ENCODE measurements at places on chromosomes 12 and 14.
A peak's percentile ranks its signal among the peaks of the same experiment; 100 is the strongest.

GRCh38 chr12:30440826-30441602 is 254.7 kb downstream of the IPO8 start:
- DNase-seq, result peak; percentile 43

DNA sequence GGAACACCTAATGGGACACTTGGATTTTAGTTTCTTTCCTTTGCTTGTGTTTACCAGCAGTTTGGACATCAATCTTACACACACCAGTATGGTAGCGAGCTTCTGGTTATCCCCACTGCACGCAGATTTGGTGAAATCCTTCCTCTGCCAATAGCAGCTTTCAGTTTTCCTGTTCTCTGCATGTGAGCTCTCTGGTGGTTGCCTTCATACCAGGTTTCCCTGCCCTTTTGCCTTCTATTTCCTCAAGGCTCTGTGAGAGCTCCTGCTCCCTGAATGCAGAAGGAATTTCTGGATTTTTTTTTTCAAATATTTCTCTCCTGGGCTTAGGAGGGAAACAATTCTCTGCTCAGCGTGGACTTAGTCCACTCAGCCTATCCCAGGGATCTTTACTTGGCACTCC is 93.0 kb upstream of the CCDC91 start:
- DNase-seq, result no peak

- no peak for DNase-seq
These were observed 84.0 kb downstream of the PRKAB1 start for GRCh38 chr12:119751961-119752360.

DNA sequence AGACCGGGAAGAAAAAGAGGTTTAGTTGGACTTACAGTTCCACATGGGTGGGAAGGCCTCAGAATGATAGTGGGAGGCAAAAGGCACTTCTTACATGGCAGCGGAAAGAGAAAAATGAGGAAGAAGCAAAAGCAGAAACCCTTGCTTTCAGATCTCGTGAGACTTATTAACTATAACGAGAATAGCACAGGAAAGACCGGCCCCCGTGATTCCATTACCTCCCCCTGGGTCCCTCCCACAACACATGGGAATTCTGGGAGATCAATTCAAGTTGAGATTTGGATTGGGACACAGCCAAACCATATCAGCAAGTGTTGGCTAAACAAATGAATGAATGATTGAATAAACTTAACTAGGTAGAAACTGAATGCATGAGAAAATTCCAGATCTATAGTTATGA is 85.3 kb upstream of the PARP11 start:
- DNase-seq, result no peak

DNA sequence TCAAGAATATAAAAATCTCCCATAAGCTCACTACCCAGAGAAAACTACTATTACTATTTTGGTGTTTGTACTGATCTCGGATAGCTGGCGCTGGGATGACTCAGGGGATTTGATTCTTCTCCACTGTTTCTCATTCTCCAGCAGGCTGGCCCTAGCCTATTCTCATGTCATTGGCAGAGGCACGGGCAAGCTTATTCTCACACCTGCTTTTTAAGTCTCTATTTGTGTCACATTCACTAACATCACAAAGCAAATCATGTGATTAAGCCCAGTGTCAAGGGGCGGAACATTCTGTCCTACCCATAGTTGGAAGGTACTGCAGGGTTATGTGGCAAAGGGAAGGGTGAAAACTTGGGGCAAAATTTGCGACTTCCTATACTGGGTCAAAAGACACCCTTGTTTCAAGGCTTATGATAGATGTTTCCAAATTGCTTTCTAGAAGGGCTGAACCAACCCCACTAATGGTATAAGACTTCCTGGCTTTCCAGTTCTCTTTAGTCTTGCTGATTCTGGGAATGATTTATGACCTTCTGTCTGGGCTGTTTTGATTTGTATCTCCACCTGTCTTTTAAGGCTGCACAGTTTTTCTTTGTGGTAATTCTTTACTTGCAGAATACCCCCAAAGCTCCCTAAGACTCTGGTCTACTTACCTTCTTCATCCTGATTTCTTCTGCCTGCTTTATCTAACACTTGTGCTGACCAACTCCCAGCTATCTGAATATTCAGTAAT is 406.4 kb downstream of the NRXN3 start:
- no peak for DNase-seq

DNA sequence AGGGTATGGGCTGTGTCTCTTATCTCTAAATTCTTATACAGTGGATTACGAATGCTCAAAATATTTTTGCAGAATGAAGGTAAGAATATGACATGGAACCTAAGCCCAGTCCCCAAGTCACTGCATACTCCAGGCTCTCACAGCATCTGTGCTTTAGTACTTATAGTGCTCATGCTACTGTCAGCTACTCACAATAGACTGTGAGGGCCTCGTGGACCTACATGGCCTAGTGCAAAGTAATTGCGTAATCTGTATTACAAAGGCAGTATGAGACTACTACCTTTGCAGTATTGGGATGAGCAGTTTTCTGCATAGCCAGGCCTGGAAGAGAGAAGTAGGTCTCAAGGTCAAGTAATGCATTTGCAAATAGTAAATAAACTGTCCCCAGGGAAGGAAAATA is 27.9 kb downstream of the VWF start:
- no peak for DNase-seq
